ENCODE measurements at places on chromosomes 3 and 15.
A peak's percentile ranks its signal among the peaks of the same experiment; 100 is the strongest.

DNA sequence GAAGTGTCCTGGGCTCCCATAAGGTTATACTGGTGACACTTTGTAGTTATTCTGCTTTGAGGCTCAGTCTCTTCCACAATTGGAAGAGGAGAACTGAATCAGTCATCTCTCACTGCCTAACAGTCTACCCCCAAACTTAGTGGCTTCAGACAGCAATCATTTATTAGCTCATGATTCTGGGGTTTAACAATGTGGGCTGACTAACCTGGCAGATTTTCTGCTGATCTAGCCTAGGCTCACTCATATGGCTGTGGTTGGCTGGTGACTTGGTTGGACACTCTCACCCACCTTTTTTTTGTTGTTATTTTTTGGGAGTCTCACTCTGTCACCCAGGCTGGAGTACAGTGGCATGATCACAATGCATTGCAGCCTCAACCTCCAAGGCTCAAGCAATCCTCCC, 7.1 kb downstream of the GPD1L start:
- peak overlapping the region; percentile 8 for H3K4me3 ChIP-seq
- peak overlapping the region; percentile 92 for H3K27ac ChIP-seq
- DNase-seq: peak; percentile 16
- peaks cover 66% of the 10 kb centered on the region for H3K4me1 ChIP-seq
- H3K36me3 ChIP-seq: peaks cover 17% of the 10 kb centered on the region
- H3K27me3 ChIP-seq: no peaks in the 10 kb centered on the region

DNA sequence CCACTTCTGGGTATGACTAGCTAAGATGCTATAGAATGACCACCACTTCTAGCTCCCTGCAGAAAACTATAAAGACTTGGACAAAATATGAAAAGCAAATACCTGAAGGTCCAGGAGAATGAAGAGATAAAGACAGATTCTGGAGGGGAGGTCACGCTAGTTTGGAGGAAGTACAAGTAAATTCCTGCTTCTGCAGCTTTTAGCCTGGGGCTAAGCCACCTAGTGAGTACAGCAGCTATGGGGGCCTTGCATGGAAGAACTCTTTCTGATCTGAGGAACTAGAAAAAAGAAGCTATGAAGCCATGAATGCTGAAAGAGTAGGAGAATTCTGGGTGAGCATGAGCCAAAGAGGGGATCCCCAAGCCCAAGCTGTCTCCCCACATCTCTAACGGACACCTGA, 29.8 kb downstream of the NRG4 start:
- peaks cover 12% of the 10 kb centered on the region for H3K27me3 ChIP-seq
- no peak overlapping the region for H3K4me3 ChIP-seq
- H3K27ac ChIP-seq: no peak overlapping the region
- no peaks in the 10 kb centered on the region for H3K4me1 ChIP-seq

- H3K27me3 ChIP-seq: peaks cover 37% of the 10 kb centered on the region
- H3K4me3 ChIP-seq: no peak overlapping the region
- no peak for DNase-seq
- H3K27ac ChIP-seq: no peak overlapping the region
- H3K4me1 ChIP-seq: peaks cover 2% of the 10 kb centered on the region
Observed at GRCh38 chr15:100889385-100890050, 9.9 kb downstream of the ALDH1A3 start.

GRCh38 chr3:30437171-30437601, 169.2 kb upstream of the TGFBR2 start:
- no peaks in the 10 kb centered on the region for H3K36me3 ChIP-seq
- no peak overlapping the region for H3K27ac ChIP-seq
- H3K4me1 ChIP-seq: peaks cover 33% of the 10 kb centered on the region
- peak overlapping the region; percentile 28 for H3K4me3 ChIP-seq

- peak overlapping the region; percentile 19 for H3K4me3 ChIP-seq
- peaks cover 6% of the 10 kb centered on the region for H3K36me3 ChIP-seq
- peaks cover 43% of the 10 kb centered on the region for H3K4me1 ChIP-seq
- H3K27ac ChIP-seq: peak overlapping the region; percentile 92
- H3K27me3 ChIP-seq: no peaks in the 10 kb centered on the region
- DNase-seq: no peak
Observed at GRCh38 chr3:188915127-188915526, 256.6 kb upstream of the TPRG1 start.

- no peak overlapping the region for H3K27ac ChIP-seq
- H3K36me3 ChIP-seq: peaks cover 15% of the 10 kb centered on the region
- no peak for DNase-seq
- no peak overlapping the region for H3K4me3 ChIP-seq
- no peaks in the 10 kb centered on the region for H3K27me3 ChIP-seq
Observed at GRCh38 chr15:63699101-63699785, 102.1 kb downstream of the FBXL22 start.

DNA sequence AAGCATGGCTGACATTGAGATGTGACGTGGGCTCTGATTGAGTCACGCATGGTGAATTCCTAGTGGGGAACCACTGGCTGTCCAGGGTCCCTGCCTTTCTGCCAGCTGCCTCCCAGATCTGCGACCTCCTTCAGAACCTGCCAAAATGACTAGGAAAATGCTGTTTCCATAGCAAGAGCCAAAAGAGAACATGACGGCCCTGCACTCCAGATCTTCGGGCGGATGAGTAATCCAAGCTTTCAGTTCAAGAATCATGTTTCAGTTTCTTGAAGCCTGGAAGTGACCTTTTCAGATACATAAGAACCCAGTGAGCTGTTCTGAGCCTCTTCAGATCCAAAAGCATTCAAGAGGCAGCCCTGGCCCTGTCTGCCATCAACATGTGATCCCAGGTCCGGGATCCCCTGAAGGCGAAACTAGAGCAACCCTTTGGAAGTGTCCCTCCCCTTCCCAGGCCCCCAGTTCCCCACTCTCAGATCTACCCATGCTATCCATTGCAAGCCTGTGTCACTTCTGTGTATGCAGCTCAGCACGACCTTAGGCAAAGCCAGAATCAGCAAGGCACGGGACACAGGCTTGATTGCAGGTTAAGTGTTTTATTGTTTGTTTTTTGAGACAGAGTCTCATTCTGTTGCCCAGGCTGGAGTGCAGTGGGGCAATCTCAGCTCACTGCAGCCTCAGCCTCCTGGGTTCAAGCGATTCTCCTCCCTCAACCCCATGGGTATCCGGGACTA, 19.7 kb downstream of the ANKRD63 start:
- no peaks in the 10 kb centered on the region for H3K36me3 ChIP-seq
- no peak for DNase-seq

DNA sequence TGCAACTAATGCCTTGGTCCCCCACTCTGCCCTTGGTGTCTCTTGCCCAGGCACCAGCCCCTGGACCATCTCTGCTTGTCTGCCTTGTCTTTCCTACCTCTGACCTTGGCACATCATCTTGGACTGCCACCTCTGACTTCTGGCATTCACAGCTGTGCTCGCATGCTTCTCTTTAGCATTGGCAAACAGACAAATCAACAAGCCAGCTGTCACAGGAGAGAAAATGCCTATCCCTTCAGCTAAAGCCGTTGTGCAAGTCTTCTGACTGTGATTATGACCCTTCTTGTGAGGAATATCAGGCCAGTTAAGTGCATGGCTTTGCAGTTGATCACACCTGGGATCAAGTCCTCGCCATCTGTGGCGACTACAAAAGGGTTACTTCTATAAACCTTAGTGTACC, 84.6 kb downstream of the PRICKLE2 start:
- H3K4me3 ChIP-seq: no peak overlapping the region
- H3K36me3 ChIP-seq: no peaks in the 10 kb centered on the region
- no peaks in the 10 kb centered on the region for H3K4me1 ChIP-seq
- DNase-seq: no peak
- no peak overlapping the region for H3K27ac ChIP-seq
- H3K27me3 ChIP-seq: peaks cover 4% of the 10 kb centered on the region

GRCh38 chr15:90716317-90716975, 700 bp upstream of the BLM start:
- peak overlapping the region; percentile 85 for H3K4me3 ChIP-seq
- no peaks in the 10 kb centered on the region for H3K27me3 ChIP-seq
- H3K36me3 ChIP-seq: peaks cover 15% of the 10 kb centered on the region
- H3K4me1 ChIP-seq: peaks cover 28% of the 10 kb centered on the region
- H3K27ac ChIP-seq: peak overlapping the region; percentile 94

GRCh38 chr3:128343287-128344051, 123.2 kb downstream of the DNAJB8 start:
- no peaks in the 10 kb centered on the region for H3K27me3 ChIP-seq
- no peaks in the 10 kb centered on the region for H3K4me1 ChIP-seq
- H3K4me3 ChIP-seq: no peak overlapping the region
- H3K36me3 ChIP-seq: peaks cover 2% of the 10 kb centered on the region

- no peak overlapping the region for H3K27ac ChIP-seq
- H3K4me1 ChIP-seq: no peaks in the 10 kb centered on the region
- H3K4me3 ChIP-seq: no peak overlapping the region
- no peaks in the 10 kb centered on the region for H3K36me3 ChIP-seq
- DNase-seq: no peak
Observed at GRCh38 chr15:45891766-45892165, 256.9 kb downstream of the SQOR start.

DNA sequence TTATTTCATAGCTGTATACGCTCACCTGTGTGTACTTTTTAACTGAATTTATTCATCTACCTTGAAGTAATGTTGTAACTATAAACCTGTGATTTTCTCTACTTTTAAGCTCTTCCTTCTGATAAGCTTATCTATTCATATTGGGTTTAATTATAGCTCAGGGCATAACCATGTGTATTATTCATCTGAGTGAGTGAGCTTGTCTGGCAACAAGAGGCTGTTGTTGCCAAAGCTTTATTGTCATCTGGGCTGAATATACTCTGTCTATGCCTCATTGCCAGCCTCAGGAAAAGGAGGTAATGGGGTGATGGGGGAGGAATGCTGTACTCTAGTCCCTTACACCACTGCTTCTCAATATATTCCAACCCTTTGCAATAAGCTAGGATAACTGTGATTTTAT, 292.4 kb downstream of the UBE2E2 start:
- no peak overlapping the region for H3K27ac ChIP-seq
- H3K4me3 ChIP-seq: no peak overlapping the region
- H3K27me3 ChIP-seq: no peaks in the 10 kb centered on the region
- DNase-seq: no peak

DNA sequence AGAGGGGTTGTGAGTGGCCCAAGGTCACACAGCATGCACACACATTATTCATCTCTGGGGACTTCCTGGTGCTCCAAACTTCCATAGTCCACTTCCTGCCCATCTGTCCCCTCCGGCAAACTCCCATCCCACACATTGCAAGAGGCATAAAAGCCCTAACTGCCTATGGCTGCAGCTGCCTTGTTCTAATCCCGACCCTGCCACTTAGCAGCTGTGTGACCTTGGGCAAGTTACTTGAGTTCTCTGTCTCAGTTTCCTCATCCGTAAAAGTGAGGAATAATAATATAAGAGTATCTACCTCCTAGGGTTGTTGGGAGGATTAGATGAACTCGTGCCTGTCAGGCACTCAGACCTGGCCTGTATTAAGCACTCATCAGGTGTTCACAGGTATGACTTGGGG, 84.2 kb downstream of the SMAD6 start:
- H3K4me3 ChIP-seq: no peak overlapping the region
- no peak overlapping the region for H3K27ac ChIP-seq
- H3K4me1 ChIP-seq: no peaks in the 10 kb centered on the region

GRCh38 chr3:82942041-82942440, 1180.6 kb upstream of the GBE1 start:
- DNase-seq: no peak
- no peak overlapping the region for H3K4me3 ChIP-seq

GRCh38 chr3:121989943-121990342, 32.1 kb downstream of the ILDR1 start:
- H3K4me3 ChIP-seq: no peak overlapping the region
- H3K27me3 ChIP-seq: no peaks in the 10 kb centered on the region
- no peak for DNase-seq
- peaks cover 17% of the 10 kb centered on the region for H3K4me1 ChIP-seq
- peaks cover 3% of the 10 kb centered on the region for H3K36me3 ChIP-seq

DNA sequence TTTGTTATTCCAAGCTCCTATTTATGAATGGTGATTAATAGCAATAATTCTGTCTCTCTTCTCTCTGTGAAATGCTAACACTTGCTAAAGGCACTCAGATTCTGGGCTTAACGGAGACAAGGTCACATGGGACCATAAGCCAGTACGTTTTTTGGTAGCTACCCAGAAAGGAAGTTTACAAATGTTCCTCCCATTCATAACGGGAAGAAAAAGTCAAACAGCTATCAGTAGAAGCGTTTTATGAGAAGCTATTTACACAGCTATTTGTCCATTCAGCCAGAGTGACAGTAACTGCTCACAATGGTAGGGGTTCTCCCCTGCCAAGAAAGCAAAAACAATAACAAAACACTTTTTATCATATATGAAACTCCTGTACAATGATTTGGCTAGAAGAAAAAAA, 51.5 kb downstream of the ZMAT3 start:
- no peaks in the 10 kb centered on the region for H3K27me3 ChIP-seq
- no peak overlapping the region for H3K27ac ChIP-seq
- no peak overlapping the region for H3K4me3 ChIP-seq
- DNase-seq: no peak
- H3K36me3 ChIP-seq: peaks cover 4% of the 10 kb centered on the region

- H3K36me3 ChIP-seq: no peaks in the 10 kb centered on the region
- H3K4me1 ChIP-seq: no peaks in the 10 kb centered on the region
- DNase-seq: no peak
Observed at GRCh38 chr15:56813995-56814394, 80.7 kb upstream of the ZNF280D start.

Data from activated naive CD8-positive, alpha-beta T cell treated with anti-CD3 and anti-CD28 coated beads, Interleukin-2, amount 50 U/mL, for 24 hours (primary cell).